ENCODE measurements at places on chromosomes 11 and 22.

- DNase-seq = no peak
These were observed 17.5 kb upstream of the ACCSL start for GRCh38 chr11:44029977-44030911.

GRCh38 chr22:23222033-23222792 lies 41.9 kb downstream of the BCR start:
- no peak for DNase-seq

GRCh38 chr22:40240160-40240559 lies 62.4 kb downstream of the TNRC6B start:
- DNase-seq = no peak

GRCh38 chr11:47987310-47987709 lies 7.0 kb downstream of the PTPRJ start:
- no peak for DNase-seq

GRCh38 chr11:121590772-121591404 lies 138.1 kb upstream of the SORL1-AS1 start:
- no peak for DNase-seq

DNA sequence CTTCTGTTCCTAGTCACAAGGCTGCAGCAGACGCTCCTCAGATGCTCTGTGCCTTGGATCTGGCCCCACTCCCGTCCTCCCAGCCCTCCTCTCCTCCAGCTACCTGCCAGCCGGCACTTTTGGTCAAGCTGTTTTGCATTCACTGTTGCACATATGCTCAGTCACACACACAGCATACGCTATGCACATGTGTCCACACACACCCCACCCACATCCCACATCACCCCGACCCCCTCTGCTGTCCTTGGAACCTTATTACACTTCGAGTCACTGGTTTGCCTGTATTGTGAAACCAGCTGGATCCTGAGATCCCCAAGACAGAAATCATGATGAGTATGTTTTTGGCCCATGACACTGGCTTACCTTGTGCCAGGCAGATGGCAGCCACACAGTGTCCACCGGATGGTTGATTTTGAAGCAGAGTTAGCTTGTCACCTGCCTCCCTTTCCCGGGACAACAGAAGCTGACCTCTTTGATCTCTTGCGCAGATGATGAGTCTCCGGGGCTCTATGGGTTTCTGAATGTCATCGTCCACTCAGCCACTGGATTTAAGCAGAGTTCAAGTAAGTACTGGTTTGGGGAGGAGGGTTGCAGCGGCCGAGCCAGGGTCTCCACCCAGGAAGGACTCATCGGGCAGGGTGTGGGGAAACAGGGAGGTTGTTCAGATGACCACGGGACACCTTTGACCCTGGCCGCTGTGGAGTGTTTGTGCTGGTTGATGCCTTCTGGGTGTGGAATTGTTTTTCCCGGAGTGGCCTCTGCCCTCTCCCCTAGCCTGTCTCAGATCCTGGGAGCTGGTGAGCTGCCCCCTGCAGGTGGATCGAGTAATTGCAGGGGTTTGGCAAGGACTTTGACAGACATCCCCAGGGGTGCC lies 109.8 kb downstream of the BCR start:
- peak; percentile 85 for DNase-seq

- peak; percentile 8 for DNase-seq
These were observed 18.0 kb downstream of the TENM4 start for GRCh38 chr11:79422866-79423265.

- no peak for DNase-seq
These were observed 68.0 kb downstream of the RSF1 start for GRCh38 chr11:77752516-77752915.

GRCh38 chr11:101321222-101321621 lies 191.6 kb upstream of the PGR start:
- no peak for DNase-seq

- DNase-seq = peak; percentile 35
These were observed 40.0 kb downstream of the TENM4 start for GRCh38 chr11:79400717-79401330.

DNA sequence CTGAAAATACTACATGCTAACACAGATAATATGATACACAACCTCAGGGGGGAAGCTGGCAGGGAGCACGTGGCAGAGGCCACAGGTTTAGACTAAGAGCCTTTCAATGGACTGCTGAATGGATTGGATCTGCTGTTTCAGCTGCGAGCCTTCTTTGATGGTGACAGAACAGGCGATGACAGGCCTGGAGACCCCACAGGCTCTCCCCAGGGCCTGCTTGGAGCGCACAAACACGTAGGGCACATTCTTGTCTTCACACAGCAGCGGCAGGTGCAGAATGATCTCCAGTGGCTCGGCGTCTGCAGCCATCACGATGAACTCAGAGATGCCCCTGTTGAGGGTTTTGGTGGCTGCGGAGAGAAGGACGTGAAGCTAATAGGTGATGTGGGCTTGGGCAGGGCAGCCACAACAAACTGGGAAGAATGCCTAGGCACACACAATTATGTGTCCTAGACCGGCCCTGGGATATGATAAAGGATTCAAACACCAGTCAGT lies 13.8 kb downstream of the SNU13 start:
- no peak for DNase-seq

DNA sequence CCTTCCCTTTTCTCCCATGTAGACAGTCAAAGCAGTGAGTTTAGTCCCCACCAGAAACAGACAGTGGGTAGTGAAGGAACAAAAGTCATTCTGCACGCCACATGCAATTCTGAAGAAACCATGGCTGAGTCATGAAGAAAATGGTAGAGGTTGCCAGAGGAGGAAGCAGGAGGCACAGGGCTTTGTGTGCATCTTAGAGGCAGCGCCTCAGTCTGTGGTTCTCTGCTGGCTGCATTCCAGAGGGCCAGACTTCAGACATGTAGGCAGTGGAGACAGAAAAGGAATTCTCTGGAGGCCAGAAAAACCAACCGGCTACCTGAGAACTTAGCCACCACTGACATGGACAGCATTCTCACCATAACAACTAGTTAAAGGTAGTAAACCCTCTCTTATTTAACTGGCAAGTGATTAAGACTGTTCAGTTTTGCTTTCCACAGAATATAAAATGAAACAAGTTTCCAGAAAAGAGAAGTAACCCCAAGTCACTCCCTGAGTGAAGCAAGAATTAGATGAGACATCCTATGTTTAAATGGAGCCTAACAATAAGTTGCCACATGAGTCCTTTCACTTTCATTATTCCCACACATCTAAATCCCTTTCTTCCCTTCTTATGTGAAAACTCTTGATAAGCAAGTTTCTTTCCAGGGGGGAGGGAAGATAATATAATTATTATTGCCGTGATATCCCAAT lies 556.1 kb downstream of the SOX6 start:
- DNase-seq = no peak

- no peak for DNase-seq
These were observed 21.2 kb downstream of the EHF start for GRCh38 chr11:34642001-34642554.

DNA sequence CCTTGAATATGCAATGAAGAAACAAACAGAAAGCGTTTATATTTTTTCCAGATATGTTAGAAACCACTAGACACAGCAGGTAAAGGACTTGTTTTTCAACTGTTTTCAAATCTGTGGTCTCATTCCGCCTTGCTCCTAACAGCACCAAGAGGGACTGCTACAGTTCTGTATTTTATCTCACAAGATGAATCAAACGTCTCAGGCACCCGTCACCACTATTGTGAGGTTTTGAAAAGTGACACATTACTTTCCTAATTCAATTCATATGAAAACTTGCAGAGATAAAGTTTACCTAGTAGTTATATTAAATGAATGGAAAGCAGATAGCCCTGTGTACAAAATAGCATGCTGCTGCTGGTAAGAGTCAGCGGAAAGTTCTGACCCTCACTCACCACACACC lies 386.3 kb downstream of the ETS1 start:
- no peak for DNase-seq

DNA sequence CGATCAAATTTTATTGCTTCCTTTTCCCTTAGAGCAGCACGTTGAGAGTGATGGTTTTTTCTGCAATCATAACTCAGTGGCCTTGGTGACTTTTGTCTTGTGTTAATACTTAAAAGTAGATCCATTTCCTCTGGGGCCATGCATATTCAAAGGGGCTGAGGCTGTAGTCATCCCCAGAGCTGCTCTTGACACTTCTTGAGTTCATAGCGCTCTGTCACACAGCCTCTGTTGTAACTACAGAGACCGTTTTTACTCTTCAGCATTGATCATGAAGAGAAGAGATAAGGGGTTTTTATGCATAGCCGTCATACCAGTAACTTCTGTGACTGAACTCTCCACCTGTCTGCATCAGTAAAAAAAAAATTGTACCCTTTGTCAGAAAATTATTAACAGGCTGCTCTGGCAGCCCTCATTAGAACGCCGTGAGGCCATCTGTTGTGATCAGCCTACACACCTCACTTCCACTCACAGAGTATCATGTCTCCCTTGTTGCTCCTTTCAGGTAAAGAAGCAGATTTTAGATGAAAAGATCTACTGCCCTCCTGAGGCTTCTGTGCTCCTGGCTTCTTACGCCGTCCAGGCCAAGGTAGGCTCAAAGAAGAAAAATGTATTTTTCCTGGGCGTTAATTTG lies 38.4 kb downstream of the NF2 start:
- no peak for DNase-seq

DNA sequence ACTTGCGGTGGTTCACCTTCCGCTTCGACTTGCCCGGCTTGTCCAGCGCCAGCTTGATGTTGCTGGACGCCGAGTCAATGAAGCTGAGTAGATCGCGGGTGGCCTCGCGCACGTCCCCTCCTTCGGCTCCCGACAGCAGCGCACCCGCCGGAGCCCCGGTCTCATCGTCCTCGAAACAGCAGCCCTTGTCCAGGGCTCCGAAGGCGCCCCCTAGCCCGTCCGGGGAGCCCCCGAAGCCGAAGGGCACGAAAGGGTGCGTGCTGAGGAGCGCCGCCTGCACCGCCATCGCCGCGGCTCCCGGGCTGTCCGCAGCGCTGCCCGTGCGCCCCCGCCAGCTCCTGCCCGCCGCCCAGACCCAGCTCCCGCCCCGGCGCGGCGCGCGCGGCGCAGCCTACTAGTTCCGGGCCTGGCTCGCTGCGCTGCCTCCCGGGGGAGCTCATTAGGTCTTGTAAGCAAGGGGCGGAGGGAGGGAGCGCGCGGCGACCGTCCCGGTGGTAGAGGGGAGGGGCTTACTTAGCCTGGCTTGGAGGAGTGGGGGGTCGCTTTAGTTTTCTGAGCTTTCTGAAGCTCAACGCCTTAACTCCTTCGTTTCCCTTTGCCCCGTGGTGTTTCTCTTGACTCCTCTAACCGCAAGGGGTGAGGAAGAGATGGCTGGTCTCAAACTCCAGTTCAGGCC lies at the start of gene FAM181B:
Gene FAM181B (minus strand): TSS at position 421 of the 676 bp plus-strand sequence. CDS start 135 bp downstream, at position 286.
- DNase-seq = peak; percentile 19

- DNase-seq = no peak
These were observed 129.0 kb downstream of the NECTIN1 start for GRCh38 chr11:119599864-119600541.

DNA sequence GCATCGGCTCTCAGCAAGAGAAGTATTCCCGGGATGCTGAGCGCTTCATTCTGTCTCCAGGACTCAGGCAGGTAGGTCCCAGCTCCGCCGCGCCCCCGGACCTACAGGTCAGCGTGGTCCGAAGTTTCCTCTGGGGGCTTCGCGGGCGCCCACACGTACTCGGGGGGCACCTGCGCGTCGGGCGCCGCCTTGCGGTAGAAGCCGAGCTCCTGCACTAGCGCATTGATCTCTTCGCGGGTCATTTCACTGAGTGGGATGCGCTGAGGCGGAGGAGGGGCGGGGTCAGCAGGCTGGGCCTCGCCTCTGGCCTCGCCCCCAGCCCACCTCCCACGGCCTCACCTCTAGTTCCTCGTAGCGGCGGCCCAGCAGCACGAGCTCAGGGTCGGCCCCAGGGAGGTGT lies 2.5 kb downstream of the SELENOM start:
- no peak for DNase-seq

DNA sequence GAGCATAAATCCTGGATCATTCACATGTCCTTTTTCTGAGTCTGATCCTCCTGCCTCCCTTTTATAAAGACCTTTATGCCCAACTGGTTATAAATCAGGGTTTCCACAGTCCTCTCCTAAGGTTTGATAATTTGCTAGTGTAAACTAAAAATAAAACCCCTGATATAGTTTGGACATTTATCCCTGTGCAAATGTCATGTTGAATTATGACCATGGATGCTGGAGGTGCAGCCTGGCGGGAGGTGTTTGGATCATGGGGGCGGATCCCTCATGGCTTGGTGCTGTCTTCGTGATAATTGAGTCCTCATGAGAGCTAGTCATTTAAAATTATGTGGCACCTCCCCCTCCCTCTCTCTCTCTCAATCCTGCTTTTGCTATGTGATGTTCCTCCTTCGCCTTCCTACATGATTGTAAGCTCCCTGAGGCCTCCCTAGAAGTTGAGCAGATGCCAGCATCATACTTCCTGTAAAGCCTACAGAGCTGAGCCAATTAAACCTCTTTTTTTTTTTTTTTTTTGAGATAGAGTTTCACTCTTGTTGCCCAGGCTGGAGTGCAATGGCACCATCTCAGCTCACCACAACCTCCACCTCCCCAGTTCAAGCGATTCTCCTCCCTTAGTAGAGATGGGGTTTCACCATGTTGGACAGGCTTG lies 9.6 kb upstream of the MTCH2 start:
- no peak for DNase-seq

- no peak for DNase-seq
These were observed 1727.5 kb downstream of the LRRC4C start for GRCh38 chr11:39732001-39732400.

DNA sequence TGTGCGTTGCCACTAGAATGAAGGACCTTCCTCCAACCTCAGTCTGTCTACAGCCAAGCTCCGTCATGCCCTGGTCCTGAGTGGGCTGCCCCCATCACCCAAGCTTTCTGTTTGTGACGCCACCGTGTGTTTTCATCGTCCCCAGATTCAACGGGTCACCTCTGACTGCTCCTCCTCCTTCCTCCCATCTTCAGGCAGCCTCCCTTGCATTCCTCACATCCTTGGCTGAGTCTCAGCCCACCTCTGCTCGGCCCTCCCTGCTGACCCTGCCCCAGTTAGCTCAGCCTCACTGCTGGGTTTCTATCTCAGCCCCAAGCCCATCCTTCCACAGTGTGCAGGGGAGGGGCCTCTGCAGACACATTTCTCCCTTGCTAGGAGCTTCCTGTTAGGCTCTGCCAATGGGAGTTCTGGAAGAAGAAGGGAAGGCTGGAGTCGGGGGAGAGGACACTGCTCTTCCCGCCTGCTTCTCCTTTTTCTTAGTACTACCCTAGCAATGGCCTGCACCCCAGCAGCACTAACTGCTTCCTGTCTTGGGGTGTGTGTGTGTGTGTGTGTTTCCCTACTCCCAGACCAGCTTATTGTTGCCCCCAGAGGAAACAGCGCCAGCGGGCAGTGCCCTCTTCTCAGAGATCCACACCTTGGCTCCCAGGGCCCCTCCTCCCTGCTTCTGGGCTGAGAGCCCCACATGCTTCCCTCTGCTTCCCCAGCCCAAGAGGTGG lies 5.2 kb downstream of the IFT27 start:
- DNase-seq = no peak

DNA sequence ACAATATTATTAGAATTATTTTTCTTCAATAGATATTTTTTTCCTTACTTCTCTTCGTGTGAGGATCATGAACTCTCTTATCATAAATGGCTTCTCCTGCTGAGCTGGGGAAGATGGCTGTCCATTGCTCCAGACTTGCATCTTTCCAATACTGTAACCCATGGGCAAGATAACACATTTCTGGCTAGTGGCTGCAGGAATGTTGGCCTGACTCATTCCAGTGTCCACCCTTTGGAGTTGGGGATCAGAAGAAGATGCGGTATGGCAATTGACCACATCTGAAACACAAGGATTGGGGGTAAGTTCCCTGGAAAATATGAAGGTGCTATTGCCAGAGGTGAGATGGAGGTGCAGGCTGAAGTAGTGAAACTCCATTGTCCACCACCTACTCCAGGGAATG lies 92.8 kb downstream of the FAR1 start:
- DNase-seq = peak; percentile 10
